Activated CD4-positive, alpha-beta T cell treated with anti-CD3 and anti-CD28 coated beads, Interleukin-2, amount 50 U/mL, for 48 hours (primary cell): ENCODE measurements at places on chromosomes 3 and 15.

DNA sequence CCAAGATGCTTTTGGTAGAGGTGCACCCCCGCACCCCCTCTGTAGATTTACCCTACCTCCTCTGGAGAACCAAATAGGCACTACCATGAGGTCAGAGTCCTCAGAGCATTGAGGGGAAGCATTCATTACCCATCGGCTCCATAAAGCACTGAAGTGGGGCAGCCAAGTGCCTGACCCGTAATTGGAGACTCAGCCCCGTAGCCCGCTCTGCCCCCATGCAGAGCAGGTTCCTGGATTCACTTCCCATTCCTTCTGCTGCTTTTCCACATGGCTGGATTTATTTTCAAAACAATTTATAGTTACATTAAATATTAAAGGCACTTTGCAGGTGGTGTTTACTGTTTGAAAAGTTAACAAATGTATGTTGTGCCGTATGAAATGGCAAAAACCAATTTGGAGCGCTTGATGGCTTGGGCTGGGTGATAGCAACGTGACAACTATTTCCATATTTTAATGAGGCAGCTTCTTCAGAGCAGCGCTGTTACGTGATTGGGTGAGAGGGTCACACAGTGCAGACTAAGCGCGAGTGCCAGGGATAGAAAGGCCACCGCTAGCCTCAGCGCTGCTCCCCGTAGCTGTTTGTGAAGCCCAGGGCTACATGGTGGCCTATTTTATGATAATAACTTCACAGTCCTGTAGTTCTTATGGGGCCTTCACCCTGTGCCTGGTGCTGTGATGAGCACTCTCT, 373.8 kb upstream of the PROK2 start:
- DNase-seq = no peak

- DNase-seq = no peak
Measured at GRCh38 chr3:48546203-48546829, 10.3 kb downstream of the PFKFB4 start.

DNA sequence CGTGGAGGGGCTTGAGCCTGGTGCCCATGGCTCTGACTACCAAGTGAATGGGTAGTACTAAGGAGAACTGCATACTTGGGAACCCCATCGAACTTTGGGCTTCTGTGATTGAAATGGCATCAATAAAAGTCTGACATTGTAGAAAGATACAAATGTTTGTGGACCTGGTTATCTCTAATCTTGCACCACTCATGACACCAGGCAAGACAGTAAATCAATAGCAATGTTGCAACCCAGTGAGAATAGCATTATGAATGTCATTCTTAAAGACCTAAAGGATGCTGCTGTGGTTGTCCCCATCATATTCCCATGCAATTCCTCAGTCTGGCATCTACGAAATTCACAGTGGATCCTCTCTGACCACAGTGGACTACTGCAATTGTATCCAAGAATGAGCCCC, 233.6 kb upstream of the LYSMD4 start:
- no peak for DNase-seq

DNA sequence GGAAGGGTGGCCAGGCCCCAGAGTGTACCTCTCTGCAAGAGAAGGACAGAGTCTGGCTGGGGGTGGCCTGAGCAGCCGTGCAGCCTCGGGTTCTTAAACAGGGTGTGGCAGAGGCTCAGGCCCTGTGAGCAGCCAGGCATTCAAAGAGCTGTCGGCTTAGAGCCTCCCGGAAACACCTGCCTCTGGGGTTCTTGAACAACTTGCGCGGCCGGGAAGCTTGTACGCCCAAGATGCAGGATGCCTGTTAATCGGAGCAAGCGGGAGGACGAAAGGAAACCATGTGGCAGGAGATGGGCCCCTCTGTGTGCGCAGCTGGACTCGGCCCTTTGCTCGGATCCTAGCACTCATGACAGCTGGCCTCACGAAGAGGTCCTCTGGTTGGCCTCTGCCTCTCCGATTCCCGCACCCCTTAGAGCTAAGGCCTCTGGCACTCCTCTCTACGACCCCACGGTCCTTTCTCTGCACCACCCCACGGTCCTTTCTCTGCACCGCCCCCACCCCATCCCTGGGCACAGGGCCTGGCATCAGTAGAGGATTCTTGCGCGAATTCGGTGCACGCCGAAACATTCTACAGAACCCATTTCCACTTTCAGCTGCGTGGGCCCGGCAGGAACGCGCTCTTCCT, 23.9 kb upstream of the TXNRD3 start:
- DNase-seq = no peak

GRCh38 chr15:98760975-98761374, 112.6 kb downstream of the IGF1R start:
- no peak for DNase-seq
